MCF 10A (cell line): ENCODE measurements at places on chromosomes 6 and 20.

GRCh38 chr6:157510323-157511188 is 129.6 kb downstream of the ZDHHC14 start:
- DNase-seq, result no peak

- no peak for DNase-seq
Observed at GRCh38 chr20:62889871-62890270, 28.2 kb upstream of the TCFL5 start.

GRCh38 chr6:152309648-152310047 is 327.5 kb downstream of the SYNE1 start:
- DNase-seq, result no peak

DNA sequence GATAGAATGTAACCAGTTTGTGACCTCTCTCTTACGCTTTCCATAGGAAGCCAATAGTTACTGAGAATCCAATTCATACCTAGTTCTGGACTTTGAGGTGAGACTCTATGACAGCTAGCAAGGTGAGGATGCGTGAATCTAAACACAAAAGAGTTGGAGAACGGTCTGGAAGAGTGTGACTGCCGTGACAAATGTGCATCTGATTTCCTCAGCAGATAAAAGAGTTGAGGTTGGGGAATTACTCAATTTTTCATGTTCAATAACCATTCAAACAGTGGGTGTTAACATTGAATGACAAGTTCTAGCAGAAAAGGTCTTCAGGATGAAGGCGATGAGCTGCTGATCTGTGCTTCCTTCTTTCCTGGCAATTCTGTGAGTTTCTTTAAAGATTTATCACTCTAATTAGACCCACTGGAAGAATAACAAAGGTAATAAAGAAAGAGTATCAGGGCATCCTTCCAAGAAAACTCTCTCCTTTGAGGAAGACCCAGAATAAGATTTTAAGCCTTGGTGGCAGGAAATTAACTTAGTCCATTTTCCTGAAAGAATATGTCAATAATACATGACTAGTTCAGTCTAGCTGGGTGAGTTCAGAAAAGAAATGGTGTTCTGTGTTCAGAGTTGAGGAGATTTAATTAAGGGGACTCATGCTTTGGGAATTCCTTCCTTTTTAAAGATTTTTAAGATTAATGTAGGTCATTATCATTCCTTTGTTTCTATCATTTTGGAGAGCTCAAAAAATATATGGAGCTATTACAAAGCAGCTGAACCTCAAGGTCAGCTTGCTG is 24.5 kb downstream of the KIF3B start:
- no peak for DNase-seq

- DNase-seq, result no peak
Observed at GRCh38 chr20:15317546-15318232, 980.3 kb upstream of the FLRT3 start.
